NCI-H1105 (cell line): ENCODE measurements at places on chromosomes 12 and 14.

- no peak for DNase-seq
Measured at GRCh38 chr14:26730929-26731618, 133.2 kb upstream of the NOVA1 start.

DNA sequence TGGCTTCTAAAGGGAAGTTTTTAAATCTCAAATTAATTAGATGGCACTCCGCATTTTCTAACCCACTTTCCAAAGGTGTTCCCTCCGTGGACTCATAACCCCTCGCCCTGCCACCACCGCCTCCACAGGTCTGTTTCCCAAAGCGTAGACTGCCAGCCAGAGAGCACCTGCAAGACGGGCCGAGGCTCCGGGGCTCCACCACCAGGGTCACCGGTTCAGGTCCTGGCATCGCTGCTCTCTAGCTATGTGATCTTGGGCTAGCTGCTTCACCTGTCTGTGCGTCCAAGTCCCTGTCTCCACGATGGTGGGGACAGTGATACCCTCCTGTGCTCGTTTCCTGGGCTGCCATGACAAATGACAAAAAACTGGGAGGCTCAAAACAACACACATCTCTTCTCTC, 11.5 kb downstream of the RIMBP2 start:
- no peak for DNase-seq

- no peak for DNase-seq
Measured at GRCh38 chr12:124632519-124632984, 65.1 kb upstream of the NCOR2 start.

DNA sequence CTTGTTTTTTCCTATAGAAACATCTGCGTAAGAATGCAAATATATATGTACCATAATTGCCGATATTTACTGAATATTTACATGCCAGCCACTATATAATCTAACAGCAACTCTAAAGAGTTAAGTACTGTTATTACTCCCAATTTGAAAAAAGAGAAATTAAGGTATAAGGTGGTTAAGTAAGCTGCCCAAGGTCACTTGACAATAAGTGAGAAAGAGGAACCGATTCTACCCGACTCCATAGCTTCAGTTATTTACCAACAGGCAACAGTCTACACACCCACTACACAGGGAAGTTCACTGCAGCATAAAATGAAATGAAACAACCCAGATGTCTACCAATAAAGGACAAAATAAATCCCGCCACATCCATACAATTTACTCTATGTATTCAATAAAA, 1.1 kb downstream of the MIS18BP1 start:
- DNase-seq, result no peak

DNA sequence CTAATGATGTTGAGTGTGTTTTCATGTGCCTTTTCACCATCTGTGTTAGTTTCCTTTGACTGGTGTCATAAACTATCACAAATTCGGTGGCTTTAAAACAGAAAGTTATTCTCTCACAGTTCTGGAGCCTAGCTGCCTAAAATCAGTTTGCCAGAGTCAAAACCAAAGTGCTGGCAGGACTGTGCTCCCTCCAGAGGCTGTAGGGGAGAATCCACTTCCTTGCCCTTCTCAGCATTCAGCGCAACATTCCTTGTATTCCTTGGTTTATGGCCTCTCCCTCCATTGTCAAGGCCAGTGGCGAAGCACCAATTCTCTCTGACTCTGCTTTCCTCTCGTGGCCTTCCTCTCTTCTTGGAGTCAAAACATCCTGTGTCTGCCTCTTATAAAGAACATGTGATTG, 174.2 kb upstream of the PDE3A start:
- DNase-seq, result no peak

DNA sequence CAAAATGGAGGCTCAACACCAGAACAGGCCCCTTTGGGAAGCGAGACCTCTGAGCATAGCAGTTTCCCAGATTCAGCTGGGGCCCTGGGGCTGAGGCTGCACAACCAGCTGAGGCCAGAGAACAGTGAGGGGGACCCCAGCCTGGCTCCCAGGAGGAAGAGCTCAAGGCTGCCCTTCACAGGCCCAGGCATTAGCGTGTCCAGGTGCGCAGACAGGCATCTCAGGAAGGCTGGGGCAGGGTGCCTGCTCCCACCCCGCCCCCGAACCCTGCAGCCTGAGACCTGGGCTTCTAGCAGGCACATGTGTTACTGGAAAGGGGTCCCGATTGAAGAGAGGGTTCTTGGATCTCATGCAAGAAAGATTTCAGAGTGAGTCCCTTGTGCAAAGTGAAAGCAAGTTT, 27.2 kb downstream of the CALM1 start:
- no peak for DNase-seq

DNA sequence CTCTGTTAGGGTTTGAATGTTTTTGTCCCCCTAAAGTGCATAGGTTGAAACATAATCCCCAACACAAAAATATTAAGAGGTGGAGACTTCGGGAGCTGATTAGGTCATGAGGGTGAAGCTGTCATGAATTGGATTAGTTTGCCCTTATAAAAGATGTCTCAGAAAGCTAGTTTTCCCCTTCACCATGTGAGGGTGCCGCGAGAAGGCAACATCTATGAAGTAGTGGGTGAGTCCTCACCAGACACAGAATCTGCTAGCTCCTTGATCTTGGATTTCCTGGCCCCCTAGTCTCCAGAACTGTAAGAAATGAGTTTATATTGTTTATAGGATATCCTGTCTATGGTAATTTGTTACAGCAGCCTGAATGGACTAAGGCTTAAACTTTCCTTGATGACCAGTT, 301.5 kb upstream of the ATP2B1 start:
- no peak for DNase-seq

DNA sequence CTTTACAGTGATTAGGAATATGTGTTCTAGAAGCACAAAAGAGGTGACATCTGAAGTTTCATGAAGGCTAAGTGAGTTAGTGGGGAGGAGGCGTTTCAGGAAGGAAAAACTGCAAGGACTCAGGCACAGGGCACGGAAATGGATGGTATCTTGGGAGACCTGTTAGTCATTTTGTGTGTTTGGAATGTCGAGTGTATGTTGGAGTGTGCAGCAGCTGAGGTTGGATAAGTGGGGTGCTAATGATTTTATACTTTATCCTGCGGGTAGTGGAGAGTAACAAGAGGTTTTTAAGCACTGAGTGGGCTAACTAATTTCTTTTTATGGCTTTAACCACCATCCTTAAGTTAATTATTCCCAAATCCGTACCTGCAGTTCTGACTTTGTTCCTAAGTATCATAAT, 571.5 kb upstream of the FBXO33 start:
- peak; percentile 67 for DNase-seq

GRCh38 chr12:2356601-2357125, 303.9 kb downstream of the CACNA1C start:
- no peak for DNase-seq

DNA sequence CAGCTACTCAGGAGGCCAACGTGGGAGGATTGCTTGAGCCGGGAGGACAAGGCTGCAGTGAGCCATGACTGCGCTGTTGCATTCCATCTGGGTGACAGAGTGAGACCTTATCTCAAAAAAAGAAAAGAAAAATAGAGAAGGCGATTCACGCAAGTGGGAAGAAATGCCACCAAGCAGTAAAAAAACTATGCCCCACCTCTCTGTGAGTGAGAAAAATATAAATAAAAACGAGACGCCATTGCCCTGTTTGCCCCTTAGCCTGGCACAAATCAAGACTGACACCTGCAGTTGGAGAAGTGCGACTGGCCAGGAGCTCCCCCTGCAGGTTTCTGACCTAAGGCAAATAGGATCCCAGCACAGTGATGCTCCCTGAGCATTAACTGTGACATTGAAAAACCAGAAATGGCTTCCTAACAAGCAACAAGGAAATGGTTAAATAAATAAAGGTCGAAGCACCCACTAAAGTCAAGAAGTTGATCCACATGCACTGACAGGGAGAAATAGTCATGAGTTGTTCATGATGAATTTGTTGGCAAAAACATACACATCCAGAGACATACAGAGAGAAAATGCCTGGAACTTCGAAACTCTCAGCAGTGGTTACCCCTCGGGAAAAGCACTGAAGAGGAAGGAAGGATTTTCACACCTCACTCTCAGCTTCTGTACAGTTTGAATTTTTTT, 21.1 kb downstream of the GSC start:
- DNase-seq, result peak; percentile 29

DNA sequence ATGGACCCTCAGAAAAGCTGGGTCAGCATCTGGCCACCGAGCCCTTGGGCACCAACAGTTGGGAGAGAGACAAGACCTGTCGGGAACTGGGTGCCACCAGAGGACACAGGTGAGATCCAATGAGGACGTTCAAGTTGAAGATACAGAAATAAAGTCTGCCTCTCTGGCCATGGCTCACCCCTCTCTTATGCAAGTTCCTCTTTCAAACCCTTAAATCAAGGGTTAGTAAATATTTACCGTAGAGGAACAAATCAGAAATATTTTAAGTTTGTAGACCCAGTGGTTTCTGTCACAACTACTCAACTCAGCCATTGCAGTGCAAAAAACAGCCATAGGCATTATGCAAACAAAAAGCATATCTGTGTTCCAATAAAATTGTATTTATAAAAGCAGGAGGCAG, 76.5 kb upstream of the HSPB8 start:
- DNase-seq, result no peak

GRCh38 chr12:71567537-71567936, 96.1 kb downstream of the ZFC3H1 start:
- DNase-seq, result no peak

GRCh38 chr14:105487986-105488777, 1.5 kb downstream of the CRIP1 start:
- no peak for DNase-seq

GRCh38 chr14:61750708-61751474, 11.3 kb upstream of the SNAPC1 start:
- peak; percentile 65 for DNase-seq

GRCh38 chr14:104339829-104340228, 201.4 kb downstream of the KIF26A start:
- DNase-seq, result no peak

DNA sequence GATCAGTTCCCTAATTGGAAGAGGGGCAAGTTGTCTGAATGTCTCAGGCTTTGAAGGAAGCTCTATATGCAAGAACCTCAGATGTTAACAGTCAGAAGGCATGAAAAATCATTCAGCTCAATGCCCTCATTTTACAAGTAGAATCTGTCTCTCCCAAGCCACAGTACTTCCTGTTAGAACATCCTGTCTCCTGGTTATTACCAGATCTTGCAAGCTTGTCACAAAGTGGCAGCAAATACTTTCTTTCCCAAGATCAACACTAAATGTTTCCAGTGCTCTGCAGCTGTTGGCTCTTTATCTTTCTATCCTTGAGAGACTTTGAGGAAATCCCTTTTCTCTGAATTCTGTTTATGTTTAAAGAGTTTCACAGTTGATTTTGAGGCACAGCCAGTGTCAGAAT, 235.5 kb downstream of the AKAP6 start:
- DNase-seq, result no peak

DNA sequence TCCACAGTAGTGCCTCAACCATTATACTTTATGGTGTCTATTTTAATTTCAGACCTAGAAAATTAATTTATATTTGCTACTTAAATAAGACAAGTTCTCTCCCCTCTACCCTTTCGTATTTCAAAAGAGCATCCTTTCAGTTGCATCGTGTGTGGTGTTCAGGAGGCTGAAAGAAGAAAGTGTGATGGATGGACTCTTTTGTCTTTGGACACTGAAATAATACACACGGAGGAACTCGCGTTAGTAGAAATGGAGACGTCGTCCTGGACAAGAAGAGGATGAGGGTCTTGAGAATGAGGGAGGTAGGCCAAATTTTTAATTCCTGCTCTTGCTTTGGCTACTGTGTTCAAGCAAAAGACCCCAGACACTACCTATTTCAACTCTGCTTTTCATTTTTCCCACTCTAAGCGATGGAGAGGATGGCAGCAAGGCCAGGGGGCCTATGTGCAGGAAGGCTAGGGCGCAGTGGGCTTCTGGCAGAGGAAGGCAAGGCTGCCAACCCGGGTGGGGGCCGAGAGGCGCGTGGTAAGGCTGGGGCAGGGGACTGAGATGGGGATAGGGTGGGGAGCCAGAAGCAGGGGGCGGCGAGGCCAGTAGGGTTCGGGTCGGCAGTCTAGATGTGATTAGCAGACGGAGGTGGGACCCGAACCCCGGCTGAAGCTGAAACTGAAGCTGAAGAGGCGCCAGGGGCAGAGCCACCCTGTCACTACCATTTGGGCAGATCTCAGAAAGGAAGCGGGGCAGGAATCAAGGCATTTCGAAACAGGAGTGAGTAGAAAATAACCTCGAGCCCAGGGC, 722 bp downstream of the TMED8 start:
- DNase-seq, result no peak

GRCh38 chr12:111777345-111778045, 10.8 kb downstream of the ALDH2 start:
- DNase-seq, result no peak

GRCh38 chr14:72420749-72421474, 473.0 kb downstream of the DPF3 start:
- DNase-seq, result peak; percentile 23

DNA sequence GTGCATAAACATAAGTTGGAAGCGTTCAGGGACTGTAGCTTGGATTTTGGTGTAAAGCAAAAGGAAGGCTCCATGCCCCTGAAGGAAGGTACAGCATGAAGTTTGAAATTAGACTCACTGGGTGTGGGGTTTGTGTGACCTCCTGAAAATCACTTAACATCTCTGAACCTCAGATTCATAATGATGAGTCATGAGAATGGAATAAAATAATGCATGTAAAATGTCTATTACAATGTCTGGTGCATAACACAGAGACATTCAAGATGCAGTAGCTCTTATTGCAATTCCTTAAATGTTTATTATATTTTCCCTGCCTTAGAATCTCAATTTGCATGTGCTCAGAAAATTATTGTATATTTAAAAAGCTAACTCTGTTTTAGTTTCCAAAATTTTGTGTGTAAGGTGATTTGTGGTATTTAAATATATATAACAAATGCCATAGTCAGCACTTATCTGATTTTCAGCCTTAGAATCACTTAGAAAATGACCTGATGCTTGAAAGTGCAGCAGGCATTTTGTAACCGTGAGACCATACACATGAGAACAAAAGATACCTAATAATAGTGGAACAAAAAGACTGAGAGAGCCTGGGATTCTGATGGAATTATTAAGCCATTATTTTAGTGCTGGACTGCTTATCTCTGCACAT, 66.3 kb downstream of the E2F7 start:
- DNase-seq, result no peak

DNA sequence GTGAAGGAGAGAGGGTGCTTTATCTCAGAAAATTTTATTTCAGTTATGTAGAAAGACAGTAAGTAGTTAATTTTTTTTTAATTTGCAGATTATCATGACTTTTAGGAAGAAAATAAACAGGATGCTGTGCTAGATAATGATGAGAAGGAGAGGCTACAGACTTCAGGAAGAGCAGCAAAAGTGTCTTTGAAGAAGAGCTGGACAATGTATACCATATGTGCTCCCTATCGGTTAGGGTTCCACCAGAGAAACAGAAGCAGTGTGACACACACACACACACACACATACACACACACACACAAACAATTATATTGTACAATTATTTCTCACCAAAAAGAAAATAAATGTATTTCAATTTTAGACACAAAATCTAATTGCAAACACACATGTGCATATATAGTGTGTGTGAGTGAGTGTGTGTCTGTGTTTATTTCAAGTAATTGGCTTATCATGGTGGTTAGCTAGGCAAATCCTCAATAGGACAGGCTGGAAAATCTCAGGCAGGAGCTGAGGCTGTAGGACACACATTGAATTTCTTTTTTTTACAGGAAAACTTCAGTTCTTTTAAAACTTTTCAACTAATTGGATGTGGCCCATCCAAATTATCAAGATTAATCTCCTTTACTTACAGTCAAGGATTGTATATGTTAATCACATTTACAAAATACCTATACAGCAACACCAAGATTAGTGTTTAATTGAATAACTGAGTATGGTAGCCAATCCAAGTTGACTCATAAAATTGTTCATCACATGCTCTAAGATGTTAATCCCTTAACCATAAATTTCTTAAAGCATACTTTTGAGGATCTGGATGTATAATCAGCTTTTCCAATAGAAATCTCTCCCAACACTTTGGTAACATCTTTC, 235.8 kb upstream of the DCN start:
- no peak for DNase-seq
